Activated CD8-positive, alpha-beta T cell treated with anti-CD3 and anti-CD28 coated beads for 36 hours (primary cell): ENCODE measurements at places on chromosomes 1 and 21. TPM values are rescaled to one million over a fixed set of nuclear protein-coding genes. Genes with fewer than 3 reads are reported as not detected.

GRCh38 chr21:38490411-38491020 lies 7.8 kb downstream of the ERG start:
- no peak overlapping the region for H3K4me3 ChIP-seq
- H3K4me1 ChIP-seq = no peaks in the 10 kb centered on the region
- H3K27ac ChIP-seq = no peak overlapping the region

DNA sequence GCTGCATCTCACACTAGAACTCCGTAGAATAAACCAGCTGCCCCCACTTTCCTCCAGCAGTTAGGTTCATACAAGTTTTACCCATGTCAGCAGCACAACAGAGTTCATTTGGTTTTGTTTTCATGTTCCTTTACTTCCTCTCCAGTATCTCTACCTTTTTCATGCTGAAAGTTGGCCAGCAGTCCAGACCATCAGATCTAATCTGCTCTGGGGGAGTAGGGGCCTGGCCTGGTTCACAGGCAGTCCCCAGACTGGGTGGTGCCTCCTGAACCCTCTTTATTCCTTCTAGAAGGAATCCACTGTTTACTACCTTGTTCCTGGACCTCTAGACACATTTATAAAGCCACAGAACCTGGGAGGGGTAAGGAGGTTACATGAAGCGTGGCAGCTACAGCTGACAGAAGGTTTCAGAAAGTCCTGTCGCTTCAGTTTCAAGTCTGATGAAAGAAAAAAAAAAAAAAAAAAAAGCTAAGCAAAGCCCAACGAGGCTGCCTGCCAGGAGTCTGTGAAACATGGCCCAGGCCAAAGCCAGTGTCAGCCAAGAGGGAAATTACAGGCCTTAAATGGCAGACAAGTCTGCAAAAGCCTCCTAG lies 184.6 kb upstream of the JUN start:
- no peak overlapping the region for H3K4me3 ChIP-seq
- no peaks in the 10 kb centered on the region for H3K36me3 ChIP-seq
- no peaks in the 10 kb centered on the region for H3K27me3 ChIP-seq
- H3K27ac ChIP-seq = peak overlapping the region; percentile 93
- H3K4me1 ChIP-seq = peaks cover 37% of the 10 kb centered on the region
- DNase-seq = peak; percentile 47

DNA sequence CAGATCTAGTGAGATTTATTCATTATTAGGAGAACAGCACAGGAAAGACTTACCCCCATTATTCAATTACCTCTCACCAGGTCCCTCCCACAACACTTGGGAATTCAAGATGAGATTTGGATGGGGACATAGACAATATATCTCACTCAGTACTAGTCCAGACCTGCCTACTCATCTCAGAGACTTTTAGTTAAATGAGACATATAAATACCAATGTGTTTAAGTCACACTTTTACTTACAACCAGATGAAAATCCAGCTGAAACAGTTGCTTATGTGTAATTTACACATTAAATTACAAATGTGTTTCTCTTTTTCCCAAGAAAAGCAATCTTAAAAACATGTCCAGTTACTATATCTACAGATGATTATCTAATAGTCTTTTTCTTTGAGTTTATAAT lies 1145.6 kb downstream of the KCNT2 start:
- H3K4me3 ChIP-seq = no peak overlapping the region
- H3K4me1 ChIP-seq = no peaks in the 10 kb centered on the region
- DNase-seq = no peak
- H3K27me3 ChIP-seq = no peaks in the 10 kb centered on the region

DNA sequence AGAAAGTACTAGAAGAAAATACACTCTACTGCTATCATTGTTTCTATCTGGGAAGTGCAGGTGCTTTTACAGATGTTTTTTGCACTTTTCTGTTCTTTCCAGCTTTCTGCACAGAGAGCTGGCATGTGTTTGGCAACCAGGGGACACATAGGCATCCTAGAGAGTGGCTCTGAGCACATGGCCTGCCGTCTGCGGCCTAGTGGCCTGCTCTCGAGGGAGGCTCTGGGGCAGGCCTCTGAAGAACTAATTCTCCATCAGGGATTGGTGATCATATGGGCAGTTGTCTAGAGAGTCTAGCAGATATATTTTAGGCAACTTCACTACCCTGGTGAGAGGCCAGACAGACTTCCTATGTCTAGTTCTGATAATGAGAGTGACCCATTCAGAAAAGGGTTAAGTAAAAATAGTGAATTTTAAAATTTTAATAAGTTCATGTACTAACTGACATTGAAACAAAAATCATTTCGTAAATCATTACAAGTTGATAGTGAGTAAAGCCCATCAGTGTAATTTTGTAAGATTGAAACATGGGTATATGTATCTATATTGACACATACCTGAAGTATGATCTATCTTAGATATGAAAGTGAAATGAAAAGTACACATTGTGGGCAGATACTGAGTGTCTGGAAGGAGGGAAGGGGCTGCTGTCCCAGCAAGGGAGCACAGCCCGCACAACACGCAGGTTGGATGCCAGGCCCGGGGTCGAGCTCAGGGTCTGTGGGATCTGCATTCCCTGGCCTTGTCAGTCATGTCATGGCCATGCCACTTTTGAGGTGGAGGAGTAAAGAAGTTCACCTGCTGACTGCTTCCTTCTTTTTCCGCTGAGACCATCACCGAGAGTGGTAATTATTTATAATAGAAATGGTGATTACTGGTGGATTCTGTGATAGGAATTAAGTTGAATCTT lies 79.8 kb downstream of the PCBP3 start:
- H3K36me3 ChIP-seq = no peaks in the 10 kb centered on the region
- H3K27ac ChIP-seq = no peak overlapping the region
- peaks cover 2% of the 10 kb centered on the region for H3K27me3 ChIP-seq
- no peak overlapping the region for H3K4me3 ChIP-seq
- H3K4me1 ChIP-seq = peaks cover 13% of the 10 kb centered on the region

DNA sequence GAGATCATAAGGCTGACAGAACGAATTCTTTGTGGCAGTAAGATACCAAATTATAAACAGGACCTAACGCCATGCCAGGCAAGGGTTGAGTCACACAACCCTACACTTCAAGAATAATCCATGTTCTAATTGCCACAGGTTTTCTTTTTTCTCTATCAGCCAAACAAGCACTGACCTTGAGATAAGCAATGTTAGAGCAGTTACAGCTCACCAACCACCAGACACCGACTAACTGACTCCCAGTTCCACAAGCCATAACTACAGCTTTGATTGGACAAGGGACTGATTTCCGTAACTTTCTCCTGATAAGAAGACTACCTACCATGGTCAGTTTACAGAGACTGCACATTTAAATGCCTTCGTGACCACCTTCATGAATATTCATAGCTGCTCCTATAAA lies 149.6 kb downstream of the PTPRU start:
- H3K4me3 ChIP-seq = no peak overlapping the region
- H3K27me3 ChIP-seq = peaks cover 18% of the 10 kb centered on the region
- no peaks in the 10 kb centered on the region for H3K4me1 ChIP-seq

- no peak overlapping the region for H3K27ac ChIP-seq
- H3K36me3 ChIP-seq = peaks cover 44% of the 10 kb centered on the region
- no peaks in the 10 kb centered on the region for H3K27me3 ChIP-seq
- no peak for DNase-seq
Measured at GRCh38 chr1:42251042-42251441, 84.0 kb downstream of the FOXJ3 start.

DNA sequence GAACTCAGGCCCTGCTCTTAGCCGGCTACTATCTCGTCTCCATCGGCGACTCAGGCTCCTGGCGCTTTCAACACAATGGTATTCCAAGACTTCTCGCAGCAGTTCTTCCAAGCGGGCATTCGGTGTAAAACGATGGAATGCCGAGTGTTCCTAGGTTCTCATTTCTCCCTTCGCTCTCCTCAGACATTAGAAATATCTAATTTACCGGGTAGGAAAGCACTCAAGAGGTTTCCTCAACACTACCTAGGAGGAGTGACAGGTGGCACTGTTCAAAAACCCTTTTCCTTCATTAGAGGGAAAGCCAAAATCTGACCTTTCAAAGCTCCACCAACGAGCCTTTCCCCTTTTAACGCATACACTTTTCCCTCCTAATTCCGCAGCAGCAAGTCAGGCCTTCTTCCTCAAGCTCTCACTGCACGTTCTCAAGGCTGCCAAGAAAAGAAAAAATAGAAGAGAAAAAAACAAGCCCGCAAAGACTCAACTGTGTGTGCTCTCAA lies 601 bp downstream of the UBE2G2 start:
- peak; percentile 26 for DNase-seq
- peaks cover 75% of the 10 kb centered on the region for H3K36me3 ChIP-seq
- H3K27me3 ChIP-seq = no peaks in the 10 kb centered on the region
- H3K4me1 ChIP-seq = peaks cover 58% of the 10 kb centered on the region
- H3K27ac ChIP-seq = peak overlapping the region; percentile 95
- H3K4me3 ChIP-seq = peak overlapping the region; percentile 99

DNA sequence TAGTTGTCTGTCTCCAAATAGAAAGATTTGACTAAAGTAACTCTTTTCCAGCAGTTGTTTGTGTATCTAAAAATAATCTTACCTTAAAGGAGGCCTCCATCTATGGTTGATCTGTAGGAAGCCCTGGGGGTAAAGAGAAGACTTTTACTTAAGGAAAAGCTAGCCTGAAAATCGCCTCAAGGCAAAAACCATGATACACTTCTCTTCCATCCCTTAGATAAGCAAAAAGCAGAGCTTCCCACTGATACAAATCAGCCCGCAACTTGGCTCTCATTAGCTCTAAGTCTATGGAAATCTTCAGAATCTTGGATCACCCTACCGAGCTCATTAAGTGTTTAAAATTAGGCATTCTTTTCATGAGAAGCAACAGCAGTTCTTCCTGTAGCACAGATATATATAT lies 576.9 kb upstream of the PTBP2 start:
- H3K27ac ChIP-seq = no peak overlapping the region
- H3K36me3 ChIP-seq = no peaks in the 10 kb centered on the region
- H3K27me3 ChIP-seq = no peaks in the 10 kb centered on the region
- no peak overlapping the region for H3K4me3 ChIP-seq

DNA sequence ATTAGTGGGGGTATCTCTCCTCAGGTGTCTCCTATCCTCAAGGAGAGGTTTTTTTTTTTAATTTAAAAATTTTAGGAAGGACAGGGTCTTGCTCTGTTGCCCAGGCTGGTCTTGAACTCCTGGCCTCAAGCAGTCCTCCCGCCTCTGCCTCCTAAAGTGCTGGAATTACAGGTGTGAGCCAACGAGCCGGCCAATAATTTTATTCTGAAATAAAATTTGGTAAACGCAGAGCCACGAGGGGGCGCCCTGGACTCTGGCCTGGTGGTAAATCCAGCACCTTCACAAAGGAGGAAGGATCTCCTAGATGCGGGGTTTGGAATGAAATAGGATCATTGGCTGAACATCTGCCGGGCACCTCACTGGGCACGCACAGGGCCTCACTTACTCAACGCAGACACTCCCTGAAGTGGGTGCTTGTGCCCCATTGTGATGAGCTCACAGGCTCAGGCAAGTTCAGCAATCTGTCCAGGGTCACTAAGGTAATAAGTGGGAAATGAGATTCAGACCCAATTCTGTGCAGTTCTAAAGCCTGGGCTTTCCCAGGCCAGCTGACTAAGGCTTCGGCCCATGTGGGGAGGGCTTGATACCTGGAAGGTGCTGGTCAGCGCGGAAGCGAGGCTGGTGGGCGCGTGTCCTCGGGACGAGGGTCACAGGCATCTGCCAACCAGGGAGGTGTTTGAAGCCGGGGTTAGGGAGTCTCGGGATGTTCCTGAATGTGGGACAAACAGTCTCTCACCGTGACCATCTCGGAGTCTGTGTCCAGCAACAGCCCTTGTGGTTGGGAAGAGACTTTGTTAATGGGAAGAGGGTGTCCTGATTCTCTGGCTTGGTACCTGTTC lies 32.7 kb upstream of the ETV3 start:
- no peak overlapping the region for H3K4me3 ChIP-seq
- H3K4me1 ChIP-seq = no peaks in the 10 kb centered on the region
- no peak overlapping the region for H3K27ac ChIP-seq

DNA sequence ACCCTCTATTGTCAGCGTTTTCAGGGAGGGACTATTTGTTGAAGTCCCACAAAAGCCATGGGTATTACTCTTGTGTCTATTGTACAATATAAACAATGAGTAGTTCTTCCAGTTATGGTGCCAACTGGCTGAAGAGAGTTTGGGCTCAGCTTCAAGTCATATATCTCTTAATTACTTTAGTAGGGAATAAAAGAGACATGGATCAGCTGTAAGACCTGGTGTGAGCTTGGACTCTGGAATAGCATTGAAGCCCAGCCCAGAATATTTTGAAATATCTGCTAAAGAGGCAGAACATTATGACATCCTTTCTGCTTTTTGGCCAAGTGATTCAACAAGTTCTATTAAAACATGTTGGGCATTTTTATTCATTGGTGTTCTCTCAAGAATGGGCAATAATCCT lies 224.9 kb downstream of the BACH1 start:
- H3K36me3 ChIP-seq = peaks cover 31% of the 10 kb centered on the region
- no peak for DNase-seq
- H3K27me3 ChIP-seq = no peaks in the 10 kb centered on the region
- no peaks in the 10 kb centered on the region for H3K4me1 ChIP-seq

- no peak for DNase-seq
- no peaks in the 10 kb centered on the region for H3K36me3 ChIP-seq
- no peaks in the 10 kb centered on the region for H3K27me3 ChIP-seq
- H3K4me1 ChIP-seq = no peaks in the 10 kb centered on the region
- H3K27ac ChIP-seq = no peak overlapping the region
Measured at GRCh38 chr1:218642033-218642948, 297.2 kb downstream of the TGFB2 start.

DNA sequence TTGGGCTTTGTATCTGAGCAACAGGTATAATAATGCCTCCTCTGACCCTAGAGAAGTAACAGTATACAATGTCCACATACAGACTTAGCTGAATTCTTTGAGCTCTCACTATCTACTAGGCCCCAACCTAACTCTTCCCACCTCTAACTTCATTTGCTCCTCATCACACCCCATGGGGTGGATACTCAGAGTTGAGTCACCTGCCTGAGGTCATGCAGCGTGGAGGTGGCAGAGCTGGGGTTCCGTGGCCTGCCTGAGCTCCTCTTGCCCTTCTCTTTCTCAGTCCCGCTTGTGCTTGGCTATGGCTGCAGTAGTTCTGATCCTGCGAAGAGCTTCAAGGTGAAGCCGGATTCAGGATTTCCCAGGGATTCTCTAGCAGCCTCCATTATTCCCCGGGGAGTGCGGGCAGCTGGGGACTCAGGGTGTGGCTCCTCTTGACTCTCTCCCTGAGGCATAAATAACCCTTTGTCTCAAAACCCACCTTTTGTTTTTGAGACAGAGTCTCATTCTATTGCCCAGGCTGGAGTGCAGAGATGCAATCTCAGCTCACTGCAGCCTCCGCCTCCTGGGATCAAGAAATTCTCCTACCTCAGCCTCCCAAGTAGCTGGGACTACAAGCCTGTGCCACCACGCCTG lies 29.9 kb upstream of the ACTL8 start:
- H3K27me3 ChIP-seq = no peaks in the 10 kb centered on the region
- no peaks in the 10 kb centered on the region for H3K4me1 ChIP-seq
- no peak for DNase-seq
- no peak overlapping the region for H3K4me3 ChIP-seq
- H3K27ac ChIP-seq = no peak overlapping the region
- no peaks in the 10 kb centered on the region for H3K36me3 ChIP-seq

- H3K27me3 ChIP-seq = no peaks in the 10 kb centered on the region
- DNase-seq = no peak
- H3K27ac ChIP-seq = peak overlapping the region; percentile 38
- H3K36me3 ChIP-seq = no peaks in the 10 kb centered on the region
- peaks cover 37% of the 10 kb centered on the region for H3K4me1 ChIP-seq
Measured at GRCh38 chr1:235908742-235909520, 42.2 kb upstream of the LYST start.

- H3K27ac ChIP-seq = no peak overlapping the region
- peaks cover 3% of the 10 kb centered on the region for H3K36me3 ChIP-seq
- DNase-seq = no peak
- peak overlapping the region; percentile 75 for H3K4me3 ChIP-seq
- peaks cover 55% of the 10 kb centered on the region for H3K4me1 ChIP-seq
- no peaks in the 10 kb centered on the region for H3K27me3 ChIP-seq
Measured at GRCh38 chr1:211828584-211829342, 1.8 kb downstream of the LPGAT1 start.

The SPRR2G gene
- total RNA-seq = not detected

The ARHGEF11 gene
- 1.8 TPM for total RNA-seq

The TRABD2B gene
- not detected for total RNA-seq

The APP gene
- total RNA-seq = 39.4 TPM
